ENCODE measurements at places on chromosomes 7 and 10.

- DNase-seq = no peak
Observed at GRCh38 chr10:86524225-86524962, 2.8 kb upstream of the WAPL start.

DNA sequence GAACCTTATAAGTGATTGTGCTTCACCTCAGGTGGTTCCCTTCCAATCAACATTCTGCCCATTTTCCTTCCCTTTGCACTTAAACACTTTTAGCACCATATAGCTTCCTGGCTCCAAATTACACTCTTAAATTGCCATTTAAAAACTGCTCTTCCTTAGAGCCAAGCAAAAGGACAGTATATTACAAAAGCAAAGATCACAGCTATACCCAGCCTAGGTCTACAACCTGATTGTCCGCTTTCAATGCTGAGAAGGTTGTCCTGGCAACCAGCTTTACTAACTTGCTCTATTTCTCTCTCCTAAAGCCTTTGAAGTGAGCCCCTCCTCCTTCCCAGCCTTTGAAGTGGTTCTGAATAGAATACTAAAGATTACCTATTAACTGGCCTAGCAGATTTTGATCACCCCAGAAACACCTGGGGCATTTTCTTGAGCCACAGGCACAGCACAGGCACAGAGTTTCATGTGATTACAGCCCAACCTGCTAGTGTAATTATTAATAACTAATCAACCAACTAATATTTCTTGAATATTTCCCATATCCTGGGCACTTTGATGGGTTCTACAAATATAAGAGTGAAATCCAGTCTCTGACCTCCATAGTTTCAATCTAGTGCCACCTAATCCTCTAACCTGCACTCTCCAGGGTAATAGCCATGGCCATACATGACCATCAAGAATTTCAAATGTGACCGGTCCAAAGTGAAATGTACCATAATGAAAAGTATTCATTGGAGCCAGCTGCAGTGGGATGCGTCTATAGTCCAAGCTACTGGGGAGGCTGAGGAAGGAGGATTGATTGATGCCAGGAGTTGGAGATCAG lies 63.6 kb upstream of the TRIM24 start:
- no peak for DNase-seq

- DNase-seq = no peak
Observed at GRCh38 chr10:50506861-50507573, 116.7 kb downstream of the SGMS1 start.

DNA sequence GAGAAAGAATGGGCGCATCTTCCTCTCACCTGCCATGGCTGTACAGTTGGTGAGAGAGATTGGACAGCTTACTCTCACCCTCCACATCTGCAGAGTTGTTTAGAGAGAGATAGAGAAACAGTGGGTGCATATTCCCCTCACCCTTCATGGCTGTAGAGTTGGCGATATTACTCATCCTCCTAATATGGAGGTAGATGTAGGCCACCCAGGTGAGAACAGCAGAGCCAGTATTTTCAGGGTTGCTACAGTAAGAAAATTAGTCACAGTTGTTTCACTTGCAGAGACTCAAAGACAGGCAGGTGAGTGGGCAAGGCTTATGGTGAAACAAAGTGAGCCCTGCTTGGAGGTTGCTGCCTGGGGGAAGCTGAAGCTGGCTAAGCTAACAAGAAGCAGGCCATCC lies 65.0 kb upstream of the PFKP start:
- DNase-seq = no peak

- DNase-seq = no peak
Observed at GRCh38 chr7:102261451-102261850, 25.2 kb upstream of the SH2B2 start.

- no peak for DNase-seq
Observed at GRCh38 chr10:77157248-77158019, 480.2 kb downstream of the KCNMA1 start.

- DNase-seq = no peak
Observed at GRCh38 chr7:135161669-135162068, 8.8 kb downstream of the CYREN start.

DNA sequence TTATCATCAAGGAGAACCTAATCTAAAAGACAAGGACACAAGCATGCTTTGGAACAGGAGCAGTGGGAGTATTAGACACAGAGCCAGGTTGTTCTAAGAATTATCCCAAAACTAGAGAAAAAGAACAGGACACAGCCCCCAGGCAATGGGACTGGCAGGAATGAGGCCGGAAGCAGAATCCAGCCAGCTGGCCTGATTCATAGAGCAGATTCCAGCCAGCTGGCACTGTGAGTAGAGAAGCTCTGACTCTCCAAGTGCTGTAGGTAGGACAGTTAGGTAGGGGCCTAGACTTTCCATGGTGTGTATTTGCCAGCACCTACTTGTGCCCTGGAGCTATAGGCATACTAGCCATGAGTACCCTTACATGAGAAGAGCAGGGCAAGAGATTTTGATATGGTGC lies 13.3 kb upstream of the RAB18 start:
- DNase-seq = no peak

DNA sequence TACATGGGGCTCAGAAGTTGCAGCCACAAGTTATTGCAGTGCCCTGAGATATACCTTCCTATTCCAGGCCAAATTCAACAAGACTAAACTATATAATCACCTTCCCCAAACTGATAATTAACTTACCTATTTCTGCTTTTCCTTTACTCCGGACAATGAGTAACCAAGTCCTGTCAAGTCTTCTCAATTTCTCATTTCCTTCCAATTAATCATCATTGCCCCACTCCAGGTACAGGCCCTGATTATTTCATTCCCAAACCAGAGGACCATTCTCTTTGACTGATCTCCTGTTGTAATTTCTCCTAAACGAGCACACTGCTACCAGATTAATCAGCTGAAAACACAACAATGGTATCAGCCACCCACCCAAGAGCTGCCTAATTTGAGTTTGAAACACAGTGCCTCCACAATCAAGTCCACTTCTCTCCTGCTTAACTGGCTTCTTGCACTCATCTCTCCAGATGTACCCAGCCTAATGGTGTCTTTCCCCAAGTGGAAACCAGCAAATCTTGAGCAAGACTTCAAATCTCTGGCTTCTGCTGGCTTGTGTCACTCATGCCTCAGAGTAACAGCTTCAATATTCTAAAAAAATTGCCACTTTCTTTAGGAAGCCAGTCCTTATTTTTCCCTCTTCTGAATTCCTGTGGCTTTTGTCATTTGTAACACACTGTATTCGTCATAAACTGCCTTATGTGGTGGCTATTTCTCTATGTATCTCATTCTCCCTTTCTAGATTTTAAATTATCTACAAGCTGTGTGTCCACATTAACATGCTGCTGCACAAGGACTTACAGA lies 89.1 kb downstream of the CDK6 start:
- no peak for DNase-seq

DNA sequence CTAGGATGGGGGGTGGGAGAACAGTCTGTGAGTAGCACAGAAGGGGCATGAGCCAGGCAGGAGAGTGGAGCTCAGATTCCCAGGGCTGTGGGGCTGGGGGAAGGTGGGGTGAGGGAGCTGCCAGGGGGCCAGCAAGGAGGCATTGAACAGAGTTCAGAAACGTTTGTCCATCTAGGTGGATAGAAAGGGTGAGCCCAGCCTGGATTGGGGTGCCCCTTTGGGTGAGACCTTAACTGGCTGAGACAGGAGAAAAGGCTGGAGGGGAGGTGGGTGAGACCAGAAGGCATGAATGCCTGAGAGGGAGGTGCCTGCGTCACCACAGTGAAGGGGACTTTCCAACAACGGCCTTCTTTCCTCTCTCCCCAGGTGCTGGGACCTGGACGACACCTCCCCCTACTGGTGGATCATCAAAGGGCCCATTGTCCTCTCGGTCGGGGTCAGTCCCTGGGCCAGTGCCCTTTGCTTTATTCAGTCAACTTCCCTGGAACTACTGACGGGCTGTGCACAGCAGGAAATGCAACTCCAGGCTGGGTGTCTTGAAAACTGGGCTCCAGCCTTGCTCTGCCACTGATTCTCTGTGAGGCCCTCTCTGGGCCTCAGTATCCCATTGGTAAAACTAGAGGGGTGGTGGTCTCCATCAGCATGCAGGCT lies 11.0 kb downstream of the GHRHR start:
- no peak for DNase-seq

- no peak for DNase-seq
Observed at GRCh38 chr7:47360301-47360900, 221.5 kb downstream of the TNS3 start.

DNA sequence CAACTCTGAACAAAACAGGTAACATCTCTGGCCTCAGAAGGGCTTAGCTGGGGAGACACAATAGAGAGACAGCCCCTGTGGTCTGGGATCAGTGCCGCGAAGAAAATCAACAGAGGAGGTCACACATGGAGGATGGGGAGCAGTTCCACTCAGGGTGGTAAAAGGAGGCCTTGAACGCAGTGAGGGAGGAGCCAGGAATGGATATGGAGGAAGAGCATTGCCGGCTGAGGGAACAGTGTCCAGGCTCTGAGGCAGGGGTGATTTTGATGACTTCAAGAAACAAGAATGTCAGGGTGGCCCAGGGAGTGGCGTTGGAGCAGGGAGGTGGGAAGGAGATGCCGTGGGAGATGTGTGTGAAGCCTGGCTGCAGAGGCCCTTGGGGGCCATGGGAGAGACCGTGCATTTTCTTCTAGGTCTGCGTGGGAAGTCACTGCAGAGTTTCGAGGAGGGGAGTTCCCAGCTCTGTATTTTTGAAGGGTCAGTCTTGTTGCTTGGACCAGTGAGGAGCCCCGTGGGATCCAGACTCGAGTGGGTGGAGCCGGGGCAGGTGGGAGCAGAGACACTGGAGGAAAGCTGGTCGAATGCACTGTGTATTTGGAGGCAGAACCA lies 35.7 kb upstream of the SH2D4B start:
- no peak for DNase-seq

DNA sequence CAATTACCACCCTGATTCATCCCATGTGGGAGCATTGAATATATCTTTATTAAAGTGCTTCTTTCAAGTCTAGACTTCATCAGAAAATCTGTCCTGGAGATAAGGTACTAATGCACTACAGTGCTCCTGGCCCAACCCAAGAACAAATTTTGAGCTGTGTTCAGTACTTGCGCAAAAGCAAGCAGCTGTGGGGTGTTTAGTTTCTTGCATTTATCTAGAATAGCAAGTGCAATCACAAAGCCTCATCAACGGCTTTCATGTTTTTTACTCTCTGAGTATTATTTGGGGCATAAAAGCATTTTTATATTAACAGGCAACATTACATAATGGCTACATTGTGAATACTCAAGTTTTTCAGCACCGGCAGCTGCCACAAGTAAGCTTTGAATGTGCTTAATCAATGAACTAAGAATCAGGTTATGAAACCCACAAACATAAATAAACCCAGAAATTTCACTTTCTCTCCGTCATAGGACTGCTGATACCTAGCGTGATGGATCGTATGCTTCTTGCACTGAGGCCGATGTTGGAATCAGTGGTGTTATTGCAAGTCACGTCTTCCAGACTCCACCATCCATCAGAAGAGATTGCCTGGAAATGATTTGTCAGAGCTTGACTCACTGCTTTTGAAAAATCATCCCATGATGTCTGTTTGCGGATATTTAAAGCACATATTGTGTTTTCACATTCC lies 113.1 kb downstream of the CTTNBP2 start:
- DNase-seq = no peak

- no peak for DNase-seq
Observed at GRCh38 chr10:103506061-103506460, 12.6 kb downstream of the NEURL1 start.

- no peak for DNase-seq
Observed at GRCh38 chr10:117421985-117422384, 46.7 kb upstream of the PDZD8 start.

GRCh38 chr10:7707102-7707501 lies 4.0 kb downstream of the ITIH2 start:
- no peak for DNase-seq

GRCh38 chr7:45217358-45217757 lies 59.8 kb downstream of the RAMP3 start:
- DNase-seq = no peak

DNA sequence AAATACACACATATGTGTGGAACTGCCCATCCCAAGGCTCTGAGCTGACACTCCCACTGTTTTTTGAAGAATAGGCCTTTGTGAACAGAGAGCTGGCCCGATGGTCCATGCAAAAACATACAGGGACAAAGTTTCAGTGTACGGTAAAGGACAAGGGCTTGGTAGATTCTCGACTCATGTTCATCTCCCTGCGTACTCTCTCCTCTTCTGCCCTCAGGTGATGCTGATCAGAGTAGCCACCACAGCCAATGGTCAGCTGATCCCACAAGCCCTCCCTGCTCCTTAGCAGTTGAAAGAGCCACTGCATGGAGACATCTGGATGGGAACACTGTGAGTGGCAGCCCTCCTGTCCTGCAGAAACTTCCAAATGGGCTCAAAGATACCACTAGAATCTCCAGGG lies 23.1 kb upstream of the C10orf71 start:
- DNase-seq = no peak

- no peak for DNase-seq
Observed at GRCh38 chr7:138170959-138171703, 94.9 kb downstream of the AKR1D1 start.

DNA sequence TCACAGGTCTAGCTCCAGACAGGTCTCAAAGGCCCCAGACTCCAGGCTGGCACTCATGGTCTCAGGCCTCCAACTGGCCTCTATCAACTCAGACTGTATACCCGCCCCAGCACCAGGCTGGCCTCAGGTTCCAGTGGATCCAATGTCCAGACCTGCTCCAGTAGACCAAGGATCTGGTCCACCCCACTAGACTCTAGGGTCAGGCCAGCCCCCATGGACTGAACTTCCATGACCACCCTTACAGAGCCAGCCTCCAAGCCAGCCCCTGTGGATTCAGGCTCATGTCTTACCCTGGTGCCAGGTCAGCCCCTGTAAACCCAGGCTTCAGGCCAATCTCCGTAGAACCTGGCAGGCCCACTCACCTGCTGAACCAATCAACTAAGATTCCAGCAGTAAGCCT lies 16.8 kb upstream of the GNAT3 start:
- DNase-seq = no peak

- DNase-seq = no peak
Observed at GRCh38 chr7:38524786-38525185, 106.4 kb downstream of the AMPH start.

GRCh38 chr10:48444266-48444665 lies 137.8 kb downstream of the MAPK8 start:
- no peak for DNase-seq

DNA sequence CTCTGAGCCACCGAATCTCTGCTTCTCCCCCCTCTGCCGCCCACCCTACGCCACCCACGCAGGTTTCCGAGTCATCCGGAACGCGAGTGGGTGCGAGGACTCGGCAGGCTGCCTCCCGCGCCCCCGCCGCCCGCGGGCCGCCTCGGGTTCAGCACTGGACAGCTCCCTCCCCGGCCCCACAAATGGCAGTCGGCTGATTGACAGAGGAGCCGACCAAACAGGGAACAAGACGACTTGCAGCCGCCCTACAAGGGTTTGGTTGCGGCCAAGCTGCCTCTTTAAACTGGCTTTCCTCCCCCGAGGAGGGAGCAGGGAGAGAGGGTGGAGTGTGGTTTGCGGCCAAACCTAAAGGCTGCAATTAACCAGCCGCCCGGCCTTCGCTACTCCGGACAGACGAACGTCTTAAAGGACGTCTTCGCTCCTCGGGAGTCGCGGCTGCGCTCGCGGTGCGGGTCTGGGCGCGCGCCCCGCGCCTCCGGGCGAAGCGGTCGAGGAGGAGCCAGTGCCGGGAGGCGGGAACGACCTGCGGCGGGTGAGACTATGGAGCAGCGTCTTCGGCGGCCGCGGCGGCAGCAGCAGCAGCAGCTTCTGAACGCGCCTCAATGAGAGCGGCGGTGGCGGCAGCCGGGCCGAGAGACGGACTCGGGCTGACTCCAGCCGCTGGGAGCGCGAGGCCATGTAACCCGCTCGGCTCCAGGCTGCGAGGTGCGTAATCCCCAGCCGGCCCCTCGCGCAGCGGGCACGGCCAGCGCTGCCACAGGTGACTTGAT lies at the start of gene GPR158:
TSS of gene GPR158 (plus strand) at position 541 of the 770 bp plus-strand sequence. CDS start 420 bp downstream, outside the sequence.
- DNase-seq = peak; percentile 61

All from NCI-H1048 (cell line).